ENCODE measurements at places on chromosomes 11 and 22.

DNA sequence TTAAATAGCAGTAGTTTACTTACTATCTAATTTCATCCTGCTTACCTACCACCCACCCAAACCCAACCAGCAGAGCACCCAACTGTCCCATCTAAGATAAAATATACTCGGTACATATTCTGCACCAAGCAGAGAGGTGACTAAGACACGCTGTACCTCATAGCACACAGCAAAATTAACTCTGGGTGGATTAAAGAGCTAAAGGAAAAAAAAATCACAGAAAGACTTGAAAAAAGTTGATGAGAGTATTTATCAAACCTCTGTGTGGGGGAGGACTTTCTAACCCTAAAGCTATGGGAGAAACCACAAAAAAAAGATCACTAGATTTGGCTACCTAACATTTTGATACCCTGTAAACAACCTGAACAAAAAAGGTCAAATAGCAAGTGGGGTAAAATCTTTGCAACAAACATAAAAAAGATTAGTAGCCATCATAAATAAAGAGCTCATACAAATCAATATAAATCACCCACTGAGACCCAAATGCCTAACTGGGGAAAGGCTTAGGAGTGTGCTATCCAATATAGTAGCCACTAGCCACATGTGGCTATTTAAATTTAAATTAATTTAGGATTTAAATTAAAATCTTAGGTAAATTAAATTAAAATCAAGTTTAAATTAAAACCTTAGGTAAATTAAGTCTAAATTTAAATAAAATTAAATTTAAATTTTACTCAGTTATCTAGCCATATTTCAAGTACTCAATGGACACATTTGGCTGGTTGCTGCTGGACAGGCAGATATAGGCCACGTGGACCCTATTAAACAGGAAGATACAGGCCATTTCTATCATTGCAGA, 25.6 kb upstream of the CD5 start:
- DNase-seq, result no peak

GRCh38 chr11:99069856-99070444, 49.2 kb downstream of the CNTN5 start:
- no peak for DNase-seq

- no peak for DNase-seq
These were observed 426.1 kb upstream of the CADM1 start for GRCh38 chr11:115930291-115930690.

DNA sequence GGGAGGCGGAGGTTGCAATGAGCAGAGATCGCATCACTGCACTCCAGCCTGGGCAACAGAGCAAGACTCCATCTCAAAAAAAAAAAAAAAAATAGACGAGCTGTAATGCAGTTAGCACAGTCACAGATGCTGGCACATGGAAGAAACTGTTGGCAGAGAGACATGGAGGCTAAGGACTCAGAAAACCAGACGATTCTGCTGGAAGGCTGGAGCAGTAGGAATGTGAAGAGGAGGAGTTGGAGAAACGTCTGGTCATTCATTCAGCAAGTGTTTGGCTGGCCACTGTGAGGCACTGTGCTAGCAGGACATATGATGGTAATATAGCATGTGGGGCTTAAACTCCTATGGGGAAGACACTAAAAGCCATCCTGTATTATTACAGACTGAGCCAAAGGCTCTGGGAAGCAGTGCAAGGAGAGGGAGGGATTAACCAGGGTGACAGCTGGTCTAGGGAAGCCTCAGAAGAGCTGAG, 5.0 kb downstream of the UQCR10 start:
- no peak for DNase-seq

GRCh38 chr11:118834427-118835028, 43.6 kb upstream of the DDX6 start:
- DNase-seq, result no peak

DNA sequence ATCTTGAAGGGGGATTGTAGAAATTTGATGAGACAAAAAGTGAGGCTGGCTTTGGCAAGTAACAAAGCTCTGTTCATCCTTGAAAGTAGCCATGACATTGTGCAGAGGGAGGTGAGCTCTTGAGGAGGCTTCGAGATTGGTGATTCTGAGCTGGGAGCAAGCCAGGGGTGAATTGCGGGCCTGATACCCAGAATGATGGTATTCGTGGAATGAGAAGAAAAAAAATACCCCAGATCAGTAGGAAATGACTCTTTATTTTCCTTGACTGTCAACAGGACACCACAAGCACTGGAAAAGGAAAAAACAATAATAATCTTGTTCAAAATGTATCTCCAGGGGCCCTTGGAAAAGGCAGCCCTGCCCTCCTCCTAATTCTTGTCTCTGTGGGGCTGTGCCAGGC, 62.7 kb downstream of the TSPAN18 start:
- DNase-seq, result no peak

DNA sequence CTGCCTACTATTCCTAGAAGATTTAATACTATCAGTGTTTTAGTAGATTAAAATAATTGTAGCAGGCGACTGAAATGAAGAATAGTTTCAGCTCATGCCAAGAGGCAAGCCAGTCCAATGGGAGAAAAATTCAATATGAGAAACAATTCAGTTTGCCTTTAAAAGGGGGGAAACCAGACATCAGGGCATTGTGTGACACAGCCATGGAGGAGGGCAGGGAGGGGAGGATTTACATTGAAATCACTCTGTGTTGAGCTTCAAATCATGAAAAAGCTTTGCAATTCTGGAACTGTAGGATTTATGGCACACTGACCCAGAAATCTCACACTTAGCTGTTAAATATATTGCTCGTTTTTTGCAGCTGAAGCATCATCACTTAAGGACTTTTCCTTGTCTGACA, 4.6 kb downstream of the SLC1A2 start:
- DNase-seq, result no peak

GRCh38 chr11:5620651-5621521, 3.9 kb upstream of the TRIM34 start:
- no peak for DNase-seq
